ENCODE measurements at places on chromosomes 7 and 10. TPM values are rescaled to one million over a fixed set of nuclear protein-coding genes. Genes with fewer than 3 reads are reported as not detected.

GRCh38 chr10:94617389-94617944 lies 66.1 kb upstream of the CYP2C18 start:
- DNase-seq, result no peak

DNA sequence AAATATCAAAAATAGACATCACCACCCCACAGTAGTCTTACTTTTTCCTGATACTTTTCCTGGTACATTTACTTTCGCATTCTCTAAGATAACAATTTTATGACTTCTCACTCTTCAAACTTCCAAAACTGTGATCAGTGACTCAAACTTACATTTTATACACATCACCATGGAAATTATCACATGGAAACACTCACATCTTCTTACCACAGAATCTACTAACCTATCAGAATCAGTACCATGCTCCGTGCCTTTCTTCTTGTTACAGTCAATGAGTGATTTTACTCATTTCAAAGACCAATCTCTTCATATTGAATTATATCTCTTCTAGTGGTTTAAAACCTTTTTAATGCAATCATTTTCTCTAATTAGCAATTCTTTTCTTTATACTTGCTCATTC lies 120.3 kb downstream of the PTEN start:
- DNase-seq, result no peak

DNA sequence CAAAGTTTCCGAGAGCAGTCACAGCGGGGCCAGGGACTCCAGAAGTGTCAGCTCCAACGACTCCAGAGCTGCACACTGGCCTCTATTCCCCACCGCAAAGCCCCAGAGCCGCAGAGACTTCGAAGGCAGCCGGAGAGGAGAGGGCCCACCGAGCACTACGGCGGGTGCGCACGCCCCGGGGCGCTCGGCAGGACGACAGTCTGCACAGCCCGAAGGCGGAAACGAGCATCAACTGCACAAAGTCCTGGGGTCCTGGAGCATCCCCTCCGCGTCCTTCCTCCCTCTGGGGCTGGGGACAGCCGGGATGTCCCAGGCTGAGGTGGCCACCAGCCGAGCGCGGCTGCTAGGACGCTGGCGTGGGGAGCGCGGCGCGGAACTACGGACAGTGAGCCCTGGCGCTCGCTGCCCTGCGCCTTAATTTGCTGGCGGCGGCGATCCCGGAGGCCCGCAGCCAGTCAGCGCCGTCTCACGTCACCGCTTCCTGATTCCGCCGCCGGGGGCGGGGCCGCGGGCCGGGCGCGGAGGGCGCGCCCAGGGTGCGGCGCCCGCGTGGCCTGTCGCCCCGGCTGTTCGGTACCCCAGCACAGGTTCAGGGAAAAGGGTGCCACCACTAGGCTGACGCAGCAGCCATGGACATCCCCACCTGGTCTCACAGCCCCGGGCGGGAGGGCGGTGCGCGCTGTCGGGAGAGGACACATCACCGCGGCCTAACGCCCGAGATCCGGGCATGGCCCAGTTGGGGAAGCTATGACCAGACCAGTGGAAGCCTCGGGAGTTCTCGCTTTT lies at the start of gene TBX20:
Gene TBX20, minus strand, starts transcription at position 391 of the 786 bp plus-strand sequence. CDS start 480 bp downstream, outside the sequence.
- DNase-seq, result peak; percentile 76

DNA sequence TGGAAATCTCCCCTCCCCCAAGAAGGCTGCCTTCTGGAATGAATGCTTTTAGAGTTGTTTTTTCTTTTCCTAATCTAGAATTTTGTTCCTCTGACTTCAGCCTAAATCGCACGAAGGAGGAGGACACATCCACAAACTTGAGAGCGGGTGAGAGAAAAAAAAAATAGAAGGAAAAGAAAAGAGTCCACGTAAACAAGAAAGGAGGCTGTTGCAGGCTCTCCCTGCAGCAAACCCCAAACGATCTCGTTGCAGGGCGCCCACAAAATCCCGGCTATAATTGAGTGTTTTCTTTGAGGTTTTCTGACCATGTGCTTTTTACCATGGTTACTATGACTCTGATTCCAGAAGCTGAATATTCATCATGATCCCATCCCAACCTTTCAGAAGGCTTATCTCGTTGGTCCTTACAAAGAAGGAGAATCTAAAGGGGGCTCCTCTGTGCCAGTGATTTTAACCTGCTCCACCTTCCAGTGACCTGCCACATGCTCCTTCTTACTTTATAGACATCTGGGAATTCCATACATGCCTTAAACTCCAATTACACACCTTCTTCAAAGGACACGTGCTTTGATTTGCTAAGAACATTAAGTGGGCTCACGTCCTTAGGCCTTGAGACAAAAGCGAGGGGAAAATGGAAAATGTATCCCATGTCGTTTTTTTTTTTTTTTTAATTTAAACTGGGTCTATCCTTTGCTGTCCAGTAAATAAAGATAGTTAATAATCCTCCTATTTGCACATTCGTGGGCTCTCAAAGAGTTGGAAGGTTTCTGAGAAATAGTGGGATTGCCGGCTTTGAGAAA lies 5.8 kb downstream of the TWIST1 start:
- no peak for DNase-seq

The A1CF gene
- polyA plus RNA-seq, result 4.8 TPM

The CAV2 gene
- 81.8 TPM for polyA plus RNA-seq

The NPC1L1 gene
- 0.79 TPM for polyA plus RNA-seq

All from aorta (tissue), 5 donors.